ENCODE measurements at places on chromosomes 16 and 17.
A peak's percentile ranks its signal among the peaks of the same experiment; 100 is the strongest.

DNA sequence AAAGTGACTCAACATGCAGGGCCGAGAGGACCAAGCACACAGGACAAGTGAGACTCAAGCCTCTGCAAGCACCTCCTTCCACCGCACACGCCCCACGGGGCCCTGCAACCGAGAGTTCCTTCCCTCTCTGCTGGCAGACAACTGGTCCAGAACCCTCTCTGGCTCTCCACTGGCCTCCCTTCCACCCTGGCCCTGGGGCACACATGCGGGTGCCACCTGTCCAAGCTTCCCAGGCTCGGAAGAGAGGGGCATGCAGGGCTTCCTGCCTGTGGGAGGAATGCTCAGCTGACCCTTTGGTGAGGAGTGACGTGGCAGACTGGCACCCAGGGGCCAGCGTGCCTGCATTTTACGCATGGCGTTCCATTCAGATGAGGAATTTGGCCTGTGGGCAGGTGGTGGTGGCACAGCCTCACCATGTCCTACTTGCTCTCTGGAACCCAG lies 59.8 kb downstream of the PIPOX start:
- H3K36me3 ChIP-seq = no peaks in the 10 kb centered on the region
- no peaks in the 10 kb centered on the region for H3K4me1 ChIP-seq
- no peaks in the 10 kb centered on the region for H3K27me3 ChIP-seq

GRCh38 chr17:67779098-67779672 lies 46.1 kb upstream of the BPTF start:
- H3K4me1 ChIP-seq = no peaks in the 10 kb centered on the region
- no peaks in the 10 kb centered on the region for H3K36me3 ChIP-seq
- peak; percentile 47 for DNase-seq
- no peak overlapping the region for H3K27ac ChIP-seq
- H3K27me3 ChIP-seq = no peaks in the 10 kb centered on the region

DNA sequence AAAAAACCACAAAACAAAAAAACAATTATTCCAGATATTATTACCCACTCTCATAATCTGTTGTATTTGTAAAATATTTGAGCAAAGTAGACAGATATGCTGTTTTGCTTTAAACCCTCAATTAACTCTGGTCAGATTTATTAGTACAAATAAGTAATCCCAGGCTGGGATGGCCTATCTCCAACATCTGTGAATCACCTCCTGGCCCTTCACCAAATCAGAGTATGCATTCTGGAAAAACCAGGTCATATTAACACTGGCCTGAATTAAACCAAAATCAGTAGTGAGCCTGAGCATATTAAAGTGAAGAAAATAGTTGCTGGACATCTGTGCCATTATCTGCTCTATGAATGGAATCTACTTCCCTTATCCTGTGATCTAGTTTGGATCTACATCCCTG lies 41.0 kb downstream of the STAT3 start:
- DNase-seq = peak; percentile 91
- H3K27me3 ChIP-seq = no peaks in the 10 kb centered on the region
- peaks cover 26% of the 10 kb centered on the region for H3K4me1 ChIP-seq
- H3K36me3 ChIP-seq = peaks cover 22% of the 10 kb centered on the region
- peak overlapping the region; percentile 1 for H3K4me3 ChIP-seq
- peak overlapping the region; percentile 67 for H3K27ac ChIP-seq

DNA sequence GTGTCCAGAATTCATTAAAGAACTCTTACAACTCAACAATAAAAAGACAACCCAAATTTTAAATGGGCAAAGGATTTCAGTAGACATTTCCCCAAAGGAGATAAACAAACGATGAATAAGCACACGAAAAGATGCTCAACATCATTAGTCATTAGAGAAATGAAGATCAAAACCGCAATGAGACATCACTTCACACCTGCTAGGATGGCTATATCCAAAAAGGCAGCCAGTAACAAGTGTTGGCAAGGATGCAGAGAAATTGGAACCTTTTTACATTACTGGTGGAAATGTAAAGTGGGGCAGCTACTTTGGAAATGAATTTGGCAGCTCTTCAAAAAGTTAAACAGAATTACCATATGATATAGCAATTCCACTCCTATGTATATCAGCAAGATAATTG lies 42.0 kb downstream of the PITPNM3 start:
- H3K36me3 ChIP-seq = no peaks in the 10 kb centered on the region
- H3K27me3 ChIP-seq = no peaks in the 10 kb centered on the region
- peaks cover 14% of the 10 kb centered on the region for H3K4me1 ChIP-seq
- DNase-seq = peak; percentile 29
- no peak overlapping the region for H3K27ac ChIP-seq

- no peak overlapping the region for H3K27ac ChIP-seq
- no peak overlapping the region for H3K4me3 ChIP-seq
- H3K36me3 ChIP-seq = no peaks in the 10 kb centered on the region
- peak; percentile 68 for DNase-seq
Measured at GRCh38 chr17:76957678-76958464, 89.7 kb downstream of the MGAT5B start.

All from GM23248 (cell line).